ENCODE measurements at places on chromosomes 4 and X.

- DNase-seq, result no peak
These were observed 10.0 kb upstream of the ASMTL start for GRCh38 chrX:1462596-1463251.

GRCh38 chr4:65668201-65669089 lies 1.8 kb downstream of the EPHA5 start:
- no peak for DNase-seq

DNA sequence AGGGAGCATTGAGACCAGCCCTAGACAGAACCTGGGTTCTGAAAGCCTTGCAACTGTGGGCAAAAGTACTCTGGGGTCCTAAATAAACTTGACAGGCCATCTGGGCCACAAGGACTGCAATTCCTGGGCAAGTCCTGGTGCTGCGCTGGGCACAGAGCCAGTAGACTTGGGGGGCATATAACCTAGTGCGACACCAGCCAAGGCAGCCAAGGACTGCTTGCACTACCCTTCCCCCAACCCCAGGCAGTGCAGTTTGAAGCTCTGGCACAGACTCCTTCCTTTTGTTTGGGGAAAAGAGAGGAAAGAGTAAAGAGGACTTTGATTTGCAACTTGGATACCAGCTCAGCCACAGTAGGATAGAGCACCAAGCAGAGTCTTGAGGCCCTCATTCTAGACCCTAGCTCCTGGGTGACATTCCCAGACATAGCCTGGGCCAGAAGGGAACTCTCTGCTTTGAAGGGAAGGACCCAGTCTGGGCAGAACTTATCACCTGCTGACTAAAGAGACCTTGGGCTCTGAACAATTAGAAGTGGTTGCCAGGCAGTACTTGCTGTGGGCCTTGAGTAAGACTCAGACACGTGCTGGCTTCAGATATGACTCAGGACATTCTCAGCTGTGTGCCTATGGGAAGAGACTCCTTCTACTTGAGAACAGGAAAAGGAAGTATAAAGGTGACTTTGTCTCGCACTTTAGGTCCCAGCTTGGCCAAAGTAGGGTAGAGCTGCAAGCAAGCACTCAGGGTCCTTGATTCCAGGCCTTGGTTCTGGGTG lies 522.8 kb downstream of the GLUD2 start:
- no peak for DNase-seq

DNA sequence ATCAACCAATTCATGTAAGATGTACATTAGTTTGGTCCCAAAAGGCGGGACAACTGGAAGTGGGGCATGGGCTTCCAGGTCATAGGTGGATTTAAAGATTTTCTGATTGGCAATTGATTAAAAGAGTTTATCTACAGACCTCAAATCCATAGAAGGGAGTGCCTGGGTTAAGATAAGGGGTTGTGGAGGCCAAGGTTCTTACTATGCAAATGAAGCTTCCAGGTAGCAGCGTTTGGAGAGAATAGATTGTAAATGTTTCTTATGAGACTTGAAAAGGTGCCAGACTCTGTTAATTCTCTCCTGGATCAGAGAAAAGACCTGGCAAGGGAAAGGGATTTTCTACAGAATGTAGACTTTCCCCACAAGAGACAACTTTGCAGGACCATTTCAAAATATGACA lies 2.4 kb downstream of the MGST2 start:
- DNase-seq, result no peak

DNA sequence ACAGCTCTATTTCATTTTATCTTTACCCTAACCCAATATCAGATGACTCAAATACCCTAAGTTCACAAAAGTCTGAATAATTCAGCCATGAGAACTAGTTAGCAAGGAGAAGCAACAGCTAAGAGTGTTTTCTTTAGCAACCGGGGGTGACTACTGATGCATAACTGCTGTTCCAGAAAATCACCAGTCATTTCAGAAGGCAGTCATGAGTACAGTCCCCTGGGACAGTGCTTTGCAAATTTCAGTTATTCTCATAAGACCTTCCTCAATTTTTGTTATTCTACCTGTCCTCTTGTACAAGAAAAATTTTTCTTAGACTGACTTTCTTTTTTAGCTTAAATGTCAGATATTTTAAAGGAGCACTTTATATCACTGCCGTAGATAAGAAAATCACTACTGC lies 16.4 kb downstream of the BANK1 start:
- DNase-seq, result peak; percentile 7

GRCh38 chr4:28709891-28710290 lies 1849.2 kb downstream of the STIM2 start:
- DNase-seq, result no peak

GRCh38 chr4:76256032-76256431 lies 4.5 kb downstream of the FAM47E start:
- no peak for DNase-seq

- DNase-seq, result no peak
These were observed 2.0 kb downstream of the MSX1 start for GRCh38 chr4:4861390-4862018.

DNA sequence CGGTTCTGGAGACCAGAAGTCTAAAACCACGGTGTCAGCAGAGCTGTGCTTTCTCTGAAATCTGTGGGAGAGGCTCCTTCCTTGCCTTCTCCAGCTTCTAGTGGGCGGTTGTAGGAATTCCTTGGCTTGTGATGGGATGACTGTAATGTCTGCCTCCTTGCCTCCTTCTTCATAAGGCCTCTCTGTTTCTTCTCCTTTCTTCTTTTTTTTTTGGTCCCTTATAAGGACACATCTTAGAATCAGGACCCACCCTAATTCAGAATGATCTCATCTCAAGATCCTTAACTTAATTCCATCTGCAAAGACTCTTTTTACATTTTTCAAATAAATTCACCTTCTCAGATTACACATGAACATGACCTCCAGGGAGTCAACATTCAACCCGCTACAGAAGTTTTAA lies 186.9 kb downstream of the STK32B start:
- no peak for DNase-seq

DNA sequence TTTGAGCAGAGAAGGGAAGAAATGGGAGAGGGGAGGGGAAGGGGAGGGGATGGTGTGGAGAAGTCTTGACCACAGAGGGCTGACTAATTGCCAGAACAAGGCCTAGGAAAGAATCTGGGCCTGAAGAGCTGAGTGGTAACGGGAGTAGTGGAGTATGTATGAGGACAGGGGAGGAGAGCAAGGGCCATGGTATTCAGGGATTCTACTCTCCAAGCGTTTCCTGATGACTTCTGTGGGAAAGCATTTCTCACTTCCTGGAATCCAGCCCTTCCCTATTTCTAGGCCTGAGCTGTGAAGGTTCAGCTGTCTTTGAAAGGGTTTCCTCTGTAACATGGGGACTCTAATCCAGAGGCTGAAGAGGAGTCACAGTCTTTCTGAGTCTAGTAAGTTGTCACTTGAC lies 19.7 kb upstream of the SOX3 start:
- no peak for DNase-seq

GRCh38 chrX:22674932-22675331 lies 324.8 kb upstream of the DDX53 start:
- DNase-seq, result no peak

DNA sequence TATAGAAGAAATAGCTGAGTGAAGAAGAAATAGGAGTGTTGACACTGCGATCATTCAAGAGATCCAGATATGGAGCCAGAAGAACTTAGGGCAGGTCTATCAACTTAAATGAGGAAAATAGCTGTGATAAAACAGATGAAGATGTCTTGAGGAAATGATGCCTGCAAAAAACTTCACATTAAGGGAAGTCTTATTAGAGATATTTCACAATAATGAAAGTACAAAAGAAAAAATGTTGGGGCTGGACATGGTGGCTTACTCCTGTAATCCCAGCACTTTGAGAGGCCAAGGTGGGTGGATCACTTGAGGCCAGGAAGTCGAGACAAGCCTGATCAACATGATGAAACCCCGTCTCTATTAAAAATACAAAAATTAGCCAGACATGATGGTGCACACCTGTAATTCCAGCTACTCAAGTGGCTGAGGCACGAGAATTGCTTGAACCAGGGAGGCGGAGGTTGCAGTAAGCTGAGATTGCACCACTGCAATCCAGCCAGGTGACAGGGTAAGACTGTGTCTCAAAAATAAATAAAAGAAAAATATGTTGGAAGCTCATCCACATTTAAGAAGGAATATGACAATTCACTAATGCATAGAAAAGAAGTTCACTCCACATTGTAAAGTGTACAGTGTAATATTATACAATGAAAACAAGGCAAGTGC lies 56.3 kb downstream of the PKD2 start:
- no peak for DNase-seq

Data from right renal cortex interstitium (tissue), 3 donors.